Activated CD4-positive, alpha-beta memory T cell treated with anti-CD3 and anti-CD28 coated beads, Interleukin-2, amount 10 ng/mL, durations not matched to agents 7 days and 5 days (primary cell): ENCODE measurements at places on chromosomes 12 and 14. TPM values are rescaled to one million over a fixed set of nuclear protein-coding genes. Genes with fewer than 3 reads are reported as not detected.

GRCh38 chr12:3743803-3744202 is 9.1 kb downstream of the CRACR2A start:
- peaks cover 53% of the 10 kb centered on the region for H3K4me1 ChIP-seq
- peak; percentile 66 for DNase-seq
- H3K27me3 ChIP-seq = no peaks in the 10 kb centered on the region
- peak overlapping the region; percentile 70 for H3K27ac ChIP-seq

MMP17 gene
- total RNA-seq = 0.48 TPM

DNA sequence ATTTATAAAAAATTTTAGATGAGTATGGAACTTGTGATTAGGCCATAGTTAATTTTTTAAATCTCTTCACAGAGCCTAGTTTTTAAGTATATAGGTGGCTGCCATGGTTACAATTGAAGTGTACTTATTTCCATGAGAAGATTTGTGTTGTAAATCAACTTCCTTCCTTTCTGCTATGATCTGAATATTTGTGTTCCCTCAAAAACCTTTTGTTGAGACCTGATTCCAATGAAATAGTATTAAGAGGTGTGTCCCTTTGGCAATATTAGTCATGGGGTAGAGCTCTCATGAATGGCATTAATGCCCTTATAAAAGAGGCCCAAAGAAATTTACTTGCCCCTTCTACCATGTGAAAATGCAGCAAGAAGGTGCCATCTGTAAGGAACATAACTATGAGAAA is 28.8 kb downstream of the ETNK1 start:
- H3K4me3 ChIP-seq = no peak overlapping the region
- H3K4me1 ChIP-seq = peaks cover 16% of the 10 kb centered on the region
- no peak overlapping the region for H3K27ac ChIP-seq
- no peak for DNase-seq
- no peaks in the 10 kb centered on the region for H3K27me3 ChIP-seq

MYF5 gene
- not detected for total RNA-seq

DNA sequence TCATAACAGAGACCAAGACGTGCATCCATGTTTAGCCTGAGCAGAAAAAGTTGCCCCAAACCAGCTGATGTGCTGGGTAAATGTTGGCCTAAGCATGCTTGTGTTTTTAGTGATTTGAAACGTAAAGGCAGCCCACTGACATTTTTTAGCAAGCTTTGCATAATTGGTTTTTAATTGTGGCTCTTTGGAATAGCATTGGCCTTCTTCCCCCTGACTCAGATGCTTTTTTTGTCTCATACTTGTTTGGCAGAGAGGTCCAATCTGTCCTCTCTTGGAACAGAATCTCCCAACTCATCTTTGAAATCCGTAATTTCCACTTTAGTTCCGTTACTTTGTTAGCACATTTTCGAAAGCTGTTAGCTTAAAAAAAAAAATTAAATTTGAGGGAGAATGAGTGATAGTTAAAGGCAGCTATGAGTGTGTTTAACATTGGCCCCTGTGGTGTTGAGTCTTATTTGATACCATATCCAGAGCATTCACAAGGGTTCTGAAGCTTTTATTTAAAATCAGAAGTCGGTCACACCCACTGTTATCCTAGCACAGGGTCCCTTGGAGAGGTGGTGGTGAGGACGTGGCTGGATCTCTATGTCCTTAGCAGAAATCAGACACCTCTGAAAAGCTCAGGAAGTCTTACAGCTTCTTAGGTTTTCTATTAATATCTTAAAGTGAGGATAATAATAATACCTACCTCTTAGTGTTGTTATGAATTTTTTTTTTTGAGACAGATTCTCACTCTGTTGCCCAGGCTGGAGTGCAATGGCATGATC is 15.6 kb downstream of the JDP2 start:
- peaks cover 4% of the 10 kb centered on the region for H3K4me1 ChIP-seq
- H3K4me3 ChIP-seq = no peak overlapping the region
- no peak overlapping the region for H3K27ac ChIP-seq
- no peak for DNase-seq
- H3K27me3 ChIP-seq = no peaks in the 10 kb centered on the region

CRACR2A gene
- 32.4 TPM for total RNA-seq

TAS2R7 gene
- not detected for total RNA-seq

DNA sequence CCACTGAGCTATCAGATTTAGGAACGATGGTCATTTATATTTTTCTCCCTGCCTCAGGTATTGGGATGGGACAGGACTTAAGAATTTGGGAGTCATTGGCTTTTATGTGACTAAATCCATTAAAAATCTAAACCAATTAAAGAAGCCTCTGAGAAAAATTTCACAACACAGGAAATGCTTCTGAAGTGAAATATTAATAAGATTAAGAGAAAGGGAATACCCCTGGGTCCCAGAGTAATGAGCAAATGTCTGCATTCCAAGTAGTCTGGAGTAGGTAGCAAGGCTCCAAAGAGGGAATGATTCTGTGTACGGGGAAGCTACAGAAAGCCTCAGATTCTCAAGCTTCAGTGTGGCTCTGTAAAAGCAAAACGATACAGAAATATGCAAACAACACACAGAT is 707 bp upstream of the MED6 start:
- H3K4me1 ChIP-seq = peaks cover 33% of the 10 kb centered on the region
- no peak for DNase-seq
- peaks cover 11% of the 10 kb centered on the region for H3K36me3 ChIP-seq
- peaks cover 14% of the 10 kb centered on the region for H3K27me3 ChIP-seq

DNA sequence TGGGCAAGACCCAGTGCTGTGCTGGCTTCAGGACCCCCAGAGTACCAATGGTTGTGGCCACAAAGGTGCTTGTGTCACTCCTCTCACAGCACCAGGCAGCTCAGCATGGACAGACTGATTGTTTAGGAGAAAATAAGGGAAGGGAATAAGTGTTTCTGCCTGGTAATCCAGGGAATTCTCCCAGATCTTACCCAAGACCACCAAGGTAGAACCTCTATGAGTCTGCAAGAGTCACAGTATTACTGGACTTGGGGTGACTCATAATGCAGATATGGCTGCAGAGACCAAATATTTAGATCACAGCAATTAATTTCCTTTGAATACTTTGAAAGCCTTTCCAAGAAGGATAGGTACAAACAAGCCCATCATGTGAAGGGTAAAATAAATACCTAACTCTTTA is 1178.3 kb upstream of the FLRT2 start:
- no peaks in the 10 kb centered on the region for H3K36me3 ChIP-seq
- no peaks in the 10 kb centered on the region for H3K27me3 ChIP-seq
- H3K4me1 ChIP-seq = no peaks in the 10 kb centered on the region
- no peak overlapping the region for H3K27ac ChIP-seq
- no peak overlapping the region for H3K4me3 ChIP-seq

DNA sequence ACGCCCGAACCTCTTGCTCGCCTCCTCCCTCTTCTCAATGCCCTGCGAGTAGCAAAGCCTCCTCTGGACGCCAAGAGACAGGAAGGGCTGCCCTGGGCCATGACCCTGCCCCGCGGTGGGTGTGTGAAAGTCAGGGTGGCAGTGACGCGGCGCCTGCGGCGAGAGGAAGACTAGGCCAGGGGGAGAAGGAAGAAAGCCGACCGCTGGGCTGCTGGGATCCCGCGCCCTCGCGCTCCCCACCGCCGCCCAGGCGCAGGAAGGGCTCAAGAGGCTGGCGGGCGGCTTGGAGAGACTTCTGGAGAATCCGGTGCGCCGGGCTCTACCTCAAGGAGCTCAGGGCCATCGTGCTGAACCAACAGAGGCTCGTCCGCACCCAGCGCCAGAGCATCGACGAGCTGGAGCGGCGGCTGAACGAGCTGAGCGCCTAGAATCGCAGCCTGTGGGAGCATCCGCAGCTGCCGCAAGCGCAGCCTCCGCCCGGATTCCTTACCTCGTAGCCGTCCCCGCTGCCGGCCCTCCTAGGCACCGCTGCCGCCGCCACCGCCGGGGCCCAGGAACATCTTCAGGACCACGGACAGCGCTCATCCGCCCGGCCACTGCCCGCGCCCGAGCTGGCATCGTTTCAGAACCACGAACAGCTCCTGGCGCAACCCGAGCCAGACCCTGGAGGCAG is 105.0 kb upstream of the PRB2 start:
- peaks cover 28% of the 10 kb centered on the region for H3K27me3 ChIP-seq
- peak; percentile 78 for DNase-seq
- no peaks in the 10 kb centered on the region for H3K4me1 ChIP-seq

- H3K4me3 ChIP-seq = no peak overlapping the region
- no peaks in the 10 kb centered on the region for H3K27me3 ChIP-seq
- no peak for DNase-seq
- peaks cover 26% of the 10 kb centered on the region for H3K36me3 ChIP-seq
- H3K27ac ChIP-seq = no peak overlapping the region
- H3K4me1 ChIP-seq = peaks cover 34% of the 10 kb centered on the region
Measured at GRCh38 chr14:75044752-75045151, 6.5 kb downstream of the MLH3 start.

GRCh38 chr14:91144425-91145145 is 30.7 kb downstream of the DGLUCY start:
- DNase-seq = no peak
- H3K27ac ChIP-seq = peak overlapping the region; percentile 68
- peaks cover 71% of the 10 kb centered on the region for H3K4me1 ChIP-seq

GRCh38 chr12:68479896-68480291 is 130.8 kb upstream of the RAP1B start:
- H3K27ac ChIP-seq = no peak overlapping the region
- no peaks in the 10 kb centered on the region for H3K27me3 ChIP-seq
- H3K4me1 ChIP-seq = peaks cover 78% of the 10 kb centered on the region
- peaks cover 44% of the 10 kb centered on the region for H3K36me3 ChIP-seq
- DNase-seq = no peak

GYS2 gene
- not detected for total RNA-seq

- H3K27ac ChIP-seq = no peak overlapping the region
- no peak overlapping the region for H3K4me3 ChIP-seq
- DNase-seq = no peak
- H3K4me1 ChIP-seq = peaks cover 47% of the 10 kb centered on the region
- H3K36me3 ChIP-seq = peaks cover 4% of the 10 kb centered on the region
- H3K27me3 ChIP-seq = no peaks in the 10 kb centered on the region
Measured at GRCh38 chr14:68286667-68287066, 467.1 kb downstream of the RAD51B start.

- no peaks in the 10 kb centered on the region for H3K4me1 ChIP-seq
- H3K4me3 ChIP-seq = no peak overlapping the region
- H3K36me3 ChIP-seq = no peaks in the 10 kb centered on the region
- no peak overlapping the region for H3K27ac ChIP-seq
- DNase-seq = no peak
Measured at GRCh38 chr14:54342806-54343205, 54.0 kb upstream of the CDKN3 start.

GRCh38 chr12:1880876-1881275 is 37.6 kb downstream of the CACNA2D4 start:
- no peak overlapping the region for H3K27ac ChIP-seq
- no peaks in the 10 kb centered on the region for H3K36me3 ChIP-seq
- peaks cover 2% of the 10 kb centered on the region for H3K27me3 ChIP-seq
- no peaks in the 10 kb centered on the region for H3K4me1 ChIP-seq
- no peak for DNase-seq
- no peak overlapping the region for H3K4me3 ChIP-seq

- no peak for DNase-seq
- H3K27me3 ChIP-seq = no peaks in the 10 kb centered on the region
- no peak overlapping the region for H3K27ac ChIP-seq
- no peaks in the 10 kb centered on the region for H3K36me3 ChIP-seq
Measured at GRCh38 chr12:18998343-18999261, 130.9 kb upstream of the PLEKHA5 start.

GRCh38 chr12:98057701-98058100 is 457.7 kb upstream of the TMPO start:
- H3K27me3 ChIP-seq = no peaks in the 10 kb centered on the region
- H3K4me3 ChIP-seq = no peak overlapping the region
- H3K4me1 ChIP-seq = no peaks in the 10 kb centered on the region
- DNase-seq = no peak
- no peak overlapping the region for H3K27ac ChIP-seq

GLIPR1 gene
- total RNA-seq = 52.3 TPM

ANKRD33 gene
- not detected for total RNA-seq

DIO2 gene
- total RNA-seq = not detected

- H3K36me3 ChIP-seq = no peaks in the 10 kb centered on the region
- DNase-seq = no peak
- peaks cover 3% of the 10 kb centered on the region for H3K27me3 ChIP-seq
- H3K4me3 ChIP-seq = no peak overlapping the region
- no peaks in the 10 kb centered on the region for H3K4me1 ChIP-seq
Measured at GRCh38 chr12:120668091-120668867, 18.7 kb upstream of the MLEC start.

E2F7 gene
- total RNA-seq = 19.1 TPM

- H3K27me3 ChIP-seq = no peaks in the 10 kb centered on the region
- H3K27ac ChIP-seq = no peak overlapping the region
- no peak for DNase-seq
- no peaks in the 10 kb centered on the region for H3K4me1 ChIP-seq
- no peaks in the 10 kb centered on the region for H3K36me3 ChIP-seq
- H3K4me3 ChIP-seq = no peak overlapping the region
Measured at GRCh38 chr14:101031186-101031585, 127.7 kb upstream of the RTL1 start.

GRCh38 chr12:120687578-120688289 is 785 bp downstream of the MLEC start:
- no peaks in the 10 kb centered on the region for H3K27me3 ChIP-seq
- H3K27ac ChIP-seq = peak overlapping the region; percentile 56
- peaks cover 10% of the 10 kb centered on the region for H3K36me3 ChIP-seq
- DNase-seq = peak; percentile 46
- H3K4me3 ChIP-seq = peak overlapping the region; percentile 82

GRCh38 chr12:57112492-57113294 is 1.5 kb upstream of the STAT6 start:
- H3K27ac ChIP-seq = peak overlapping the region; percentile 92
- peaks cover 8% of the 10 kb centered on the region for H3K36me3 ChIP-seq
- no peak for DNase-seq
- H3K4me1 ChIP-seq = peaks cover 37% of the 10 kb centered on the region

- no peak for DNase-seq
- no peaks in the 10 kb centered on the region for H3K36me3 ChIP-seq
- no peak overlapping the region for H3K4me3 ChIP-seq
Measured at GRCh38 chr14:23392613-23393012, 15.5 kb downstream of the MYH6 start.

REM2 gene
- 1.2 TPM for total RNA-seq

DNA sequence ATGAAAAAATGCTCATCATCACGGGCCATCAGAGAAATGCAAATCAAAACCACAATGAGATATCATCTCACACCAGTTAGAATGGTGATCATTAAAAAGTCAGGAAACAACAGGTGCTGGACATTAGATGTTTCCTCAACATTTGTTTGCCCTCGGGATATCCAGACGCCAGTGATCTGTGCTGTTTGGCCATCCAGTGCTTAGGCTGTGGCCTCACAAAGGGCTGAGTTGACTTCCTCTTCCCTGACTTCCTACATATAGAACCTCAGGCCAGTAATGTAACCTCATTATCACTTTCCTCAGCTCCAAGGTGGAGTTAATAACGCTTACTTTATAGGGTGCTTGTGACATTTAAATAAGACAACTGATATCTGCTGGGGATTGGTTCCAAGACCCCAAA is 51.8 kb downstream of the SLC15A5 start:
- H3K4me1 ChIP-seq = no peaks in the 10 kb centered on the region
- H3K27me3 ChIP-seq = no peaks in the 10 kb centered on the region
- no peaks in the 10 kb centered on the region for H3K36me3 ChIP-seq
- DNase-seq = no peak

GRCh38 chr14:34128665-34129064 is 177.8 kb upstream of the EGLN3 start:
- H3K27ac ChIP-seq = no peak overlapping the region
- DNase-seq = no peak
- H3K27me3 ChIP-seq = peaks cover 4% of the 10 kb centered on the region
- no peaks in the 10 kb centered on the region for H3K36me3 ChIP-seq
